ENCODE measurements at places on chromosomes 2 and 18.

- no peaks in the 10 kb centered on the region for H3K27me3 ChIP-seq
- H3K4me1 ChIP-seq = peaks cover 5% of the 10 kb centered on the region
- no peak overlapping the region for H3K27ac ChIP-seq
- DNase-seq = no peak
- no peaks in the 10 kb centered on the region for H3K36me3 ChIP-seq
- H3K4me3 ChIP-seq = no peak overlapping the region
These were observed 69.2 kb downstream of the RFTN2 start for GRCh38 chr2:197606180-197606579.

DNA sequence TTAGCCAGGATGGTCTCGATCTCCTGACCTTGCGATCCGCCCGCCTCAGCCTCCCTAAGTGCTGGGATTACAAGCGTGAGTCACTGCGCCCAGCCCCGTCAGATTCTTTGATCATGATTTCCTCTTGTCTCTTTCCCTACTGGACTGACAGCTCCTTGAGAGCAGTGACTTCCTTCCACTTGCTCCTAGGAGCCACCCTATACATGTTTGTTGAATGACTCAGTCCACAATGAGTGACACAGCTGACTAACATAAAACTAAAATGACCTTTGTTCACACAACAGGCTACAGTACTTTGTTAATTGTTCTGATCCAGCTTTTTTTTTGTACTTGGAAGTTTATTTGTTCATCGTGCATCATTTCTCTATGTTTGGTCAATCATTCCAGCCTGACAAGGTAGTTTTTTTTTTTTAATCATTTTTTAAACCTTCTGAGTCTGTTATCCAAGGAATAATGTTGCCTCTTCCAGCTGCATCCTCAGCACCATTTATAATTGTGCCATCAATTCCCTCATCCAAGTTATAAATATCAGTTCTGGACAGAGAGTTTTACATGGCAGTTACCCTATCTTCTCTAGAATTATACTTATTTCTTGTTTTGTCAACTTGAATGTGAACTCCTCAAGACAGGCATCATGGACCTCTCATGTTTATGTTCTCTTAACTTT, 42.9 kb upstream of the TUBA3E start:
- H3K27ac ChIP-seq = no peak overlapping the region
- no peaks in the 10 kb centered on the region for H3K4me1 ChIP-seq

DNA sequence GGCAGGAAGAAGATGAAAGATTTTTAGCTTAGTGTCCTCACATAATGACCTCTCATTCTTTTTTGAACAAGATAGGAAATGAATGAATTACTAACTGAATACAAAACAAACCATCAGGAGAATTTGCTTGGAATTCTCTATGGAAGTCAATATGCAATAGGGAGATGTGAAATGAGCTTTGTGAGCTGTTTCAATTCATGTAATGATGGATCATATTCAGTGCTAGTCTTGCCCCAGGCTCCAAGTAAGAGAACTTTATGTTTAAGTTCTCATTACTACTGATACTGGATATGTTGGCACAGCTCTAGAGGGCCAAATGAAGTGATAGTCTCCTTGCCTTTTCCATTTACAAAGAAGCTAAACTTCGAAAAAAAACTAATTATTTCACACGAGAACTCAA, 29.2 kb downstream of the MYOM1 start:
- no peak for DNase-seq
- no peaks in the 10 kb centered on the region for H3K4me1 ChIP-seq
- H3K27me3 ChIP-seq = peaks cover 8% of the 10 kb centered on the region
- no peak overlapping the region for H3K27ac ChIP-seq
- no peaks in the 10 kb centered on the region for H3K36me3 ChIP-seq

DNA sequence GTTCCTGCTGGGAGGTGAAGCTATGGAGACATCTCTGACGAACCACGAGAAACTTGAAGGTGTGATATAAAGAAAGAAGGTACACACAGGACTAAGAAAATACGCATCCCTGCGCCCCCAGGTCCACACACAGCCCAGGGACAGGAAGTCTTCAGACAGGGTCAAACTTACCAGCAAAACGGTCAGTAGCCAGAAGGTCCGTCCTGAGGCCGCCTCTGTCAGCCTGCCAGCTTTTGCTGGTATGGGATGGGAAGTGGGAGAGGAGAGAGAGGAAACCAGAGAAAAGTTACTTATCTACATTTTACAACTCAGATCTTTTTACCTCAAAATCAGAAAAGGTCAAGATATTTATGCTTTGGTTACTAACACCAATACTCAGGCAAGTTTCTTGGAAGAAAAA, 47.2 kb downstream of the HDLBP start:
- no peaks in the 10 kb centered on the region for H3K27me3 ChIP-seq
- peaks cover 32% of the 10 kb centered on the region for H3K36me3 ChIP-seq
- DNase-seq = no peak
- H3K4me1 ChIP-seq = peaks cover 14% of the 10 kb centered on the region

- H3K36me3 ChIP-seq = no peaks in the 10 kb centered on the region
- H3K27me3 ChIP-seq = no peaks in the 10 kb centered on the region
- H3K27ac ChIP-seq = no peak overlapping the region
- H3K4me1 ChIP-seq = no peaks in the 10 kb centered on the region
- DNase-seq = no peak
These were observed 210.6 kb downstream of the C1D start for GRCh38 chr2:67851956-67852824.
